ENCODE measurements at places on chromosomes 5 and 9.

DNA sequence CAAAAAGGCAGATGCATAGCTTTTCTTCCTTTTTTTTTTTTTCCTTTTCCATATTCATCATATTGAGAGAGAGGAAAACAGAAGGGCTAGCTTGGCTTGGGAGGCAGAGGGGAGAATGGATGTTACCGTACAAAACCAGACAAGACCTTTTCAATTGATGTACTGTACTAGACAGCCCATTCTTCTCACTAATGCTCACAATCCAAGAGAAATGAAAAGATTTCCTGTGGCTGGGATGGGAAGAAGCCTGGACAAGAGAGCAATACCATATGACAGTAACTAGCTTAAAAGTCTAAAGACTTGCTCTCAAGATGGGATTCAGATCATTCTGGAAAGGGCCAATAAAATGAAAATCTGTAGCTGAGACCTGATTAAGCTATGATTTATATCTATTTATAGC lies 3.4 kb downstream of the CEMIP2 start:
- no peak for DNase-seq

- DNase-seq = no peak
These were observed 5.6 kb upstream of the CYSTM1 start for GRCh38 chr5:140169410-140169809.

GRCh38 chr5:100273846-100274580 lies 261.2 kb upstream of the FAM174A start:
- DNase-seq = no peak

- no peak for DNase-seq
These were observed 174.6 kb upstream of the PANK3 start for GRCh38 chr5:168753691-168754254.

DNA sequence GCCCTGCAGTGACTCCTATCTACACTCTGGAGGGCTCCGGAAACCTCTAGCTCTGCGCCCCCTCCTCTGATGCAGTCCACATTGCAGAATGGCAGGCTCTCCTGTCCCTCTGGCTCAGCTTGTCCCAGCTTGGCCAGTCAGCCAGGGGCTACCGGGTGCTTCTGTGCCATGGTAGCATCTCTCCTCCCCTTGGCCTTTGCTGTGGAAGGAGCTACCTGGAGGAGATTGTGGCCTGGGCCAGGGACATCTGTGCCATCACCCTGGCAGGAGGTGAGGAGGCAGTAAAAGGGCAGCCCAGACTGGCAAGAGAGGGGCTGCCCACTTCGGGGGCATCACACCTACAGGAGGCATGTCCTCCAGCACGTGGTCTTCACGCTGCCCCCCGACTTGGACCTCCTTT lies 38.1 kb upstream of the FCN1 start:
- no peak for DNase-seq

Data from stimulated activated CD8-positive, alpha-beta memory T cell treated with anti-CD3 and anti-CD28 coated beads, Interleukin-7, amount 100 ng/mL, for 1 hour (primary cell).